Esophagus squamous epithelium (tissue), 5 donors: ENCODE measurements at places on chromosomes 3 and 15.

DNA sequence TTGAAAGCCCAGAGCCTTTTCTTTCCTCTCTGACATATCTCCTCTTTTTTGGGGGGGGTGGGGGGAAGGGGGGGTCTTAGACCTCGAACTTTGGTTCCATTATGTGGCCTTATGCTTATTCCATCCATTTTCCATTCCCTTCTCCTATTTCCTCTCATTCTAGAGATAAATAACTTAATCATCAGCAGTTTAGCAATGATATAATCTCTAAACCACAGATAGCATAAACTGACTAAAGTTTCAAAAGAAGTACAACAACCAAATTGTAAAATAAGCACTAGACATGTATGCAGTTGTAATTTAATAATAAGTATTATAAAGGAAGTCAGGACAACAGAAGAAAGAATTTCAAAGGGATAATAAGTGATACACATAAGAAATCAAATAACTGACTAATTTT is 64.5 kb downstream of the AQR start:
- no peak for DNase-seq

DNA sequence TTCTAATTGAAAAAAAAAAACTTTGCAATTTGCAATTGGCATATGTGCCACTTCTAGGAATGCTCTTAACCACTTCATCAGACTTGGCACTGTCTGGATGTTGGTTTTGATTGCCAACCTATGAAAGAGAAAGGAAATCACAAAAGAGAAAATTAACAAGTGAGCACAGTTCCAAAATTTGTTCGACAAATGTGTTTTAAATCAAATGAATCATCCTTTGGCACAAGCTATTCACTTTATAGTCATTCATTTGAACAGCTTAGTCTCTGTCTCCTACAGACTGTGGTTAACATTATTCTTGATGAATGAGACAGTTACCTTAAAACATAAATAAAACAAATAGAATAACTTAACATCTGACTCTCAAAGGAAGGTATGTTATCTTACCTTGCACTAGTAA is 265.0 kb downstream of the EPHA3 start:
- DNase-seq: no peak

DNA sequence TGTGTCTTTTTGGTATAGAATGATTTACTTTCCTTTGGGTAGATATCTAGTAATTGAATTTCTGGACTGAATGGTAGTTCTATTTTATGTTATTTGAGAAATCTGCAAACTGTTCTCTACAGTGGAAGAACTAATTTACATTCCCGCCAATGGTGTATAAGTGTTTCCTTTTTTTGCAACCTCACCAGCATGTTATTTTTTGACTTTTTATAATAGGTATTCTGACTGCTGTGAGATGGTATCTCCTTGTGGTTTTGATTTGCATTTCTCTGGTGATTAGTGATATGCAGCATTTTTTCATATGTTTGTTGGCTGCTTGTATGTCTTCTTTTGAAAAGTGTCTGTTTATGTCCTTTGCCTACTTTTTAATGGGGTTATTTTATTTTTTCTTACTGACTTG is 607.2 kb downstream of the OTOL1 start:
- DNase-seq: no peak

DNA sequence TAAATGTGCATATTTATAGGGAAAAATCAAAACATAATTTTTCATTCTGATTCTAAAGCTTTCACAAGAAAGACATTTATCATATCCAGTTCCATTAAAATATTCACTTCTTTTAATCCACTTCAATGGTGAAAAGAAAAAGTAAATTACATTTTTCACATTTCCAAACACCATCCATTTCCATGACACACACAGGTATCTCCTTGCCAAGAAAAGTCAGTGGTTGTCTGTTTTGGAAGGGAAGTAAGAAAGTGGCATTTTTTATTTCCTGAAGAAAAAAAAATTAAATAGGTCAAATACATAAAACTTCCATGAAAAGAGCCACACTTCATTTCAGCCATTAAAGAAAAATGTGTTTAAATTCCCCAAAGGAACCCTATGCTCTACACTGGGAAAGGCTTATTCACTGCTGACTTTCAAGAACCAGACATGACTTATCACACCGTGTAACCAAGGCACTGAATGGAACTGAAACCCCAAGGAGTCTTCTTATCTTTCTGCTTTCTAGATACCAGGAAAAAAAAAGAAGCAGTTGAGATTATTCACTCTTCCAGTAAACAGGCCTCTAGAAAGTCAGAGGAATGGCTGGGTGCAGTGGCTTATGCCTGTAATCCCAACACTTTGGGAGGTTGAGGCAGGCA is 44.5 kb downstream of the OSBPL10 start:
- no peak for DNase-seq

DNA sequence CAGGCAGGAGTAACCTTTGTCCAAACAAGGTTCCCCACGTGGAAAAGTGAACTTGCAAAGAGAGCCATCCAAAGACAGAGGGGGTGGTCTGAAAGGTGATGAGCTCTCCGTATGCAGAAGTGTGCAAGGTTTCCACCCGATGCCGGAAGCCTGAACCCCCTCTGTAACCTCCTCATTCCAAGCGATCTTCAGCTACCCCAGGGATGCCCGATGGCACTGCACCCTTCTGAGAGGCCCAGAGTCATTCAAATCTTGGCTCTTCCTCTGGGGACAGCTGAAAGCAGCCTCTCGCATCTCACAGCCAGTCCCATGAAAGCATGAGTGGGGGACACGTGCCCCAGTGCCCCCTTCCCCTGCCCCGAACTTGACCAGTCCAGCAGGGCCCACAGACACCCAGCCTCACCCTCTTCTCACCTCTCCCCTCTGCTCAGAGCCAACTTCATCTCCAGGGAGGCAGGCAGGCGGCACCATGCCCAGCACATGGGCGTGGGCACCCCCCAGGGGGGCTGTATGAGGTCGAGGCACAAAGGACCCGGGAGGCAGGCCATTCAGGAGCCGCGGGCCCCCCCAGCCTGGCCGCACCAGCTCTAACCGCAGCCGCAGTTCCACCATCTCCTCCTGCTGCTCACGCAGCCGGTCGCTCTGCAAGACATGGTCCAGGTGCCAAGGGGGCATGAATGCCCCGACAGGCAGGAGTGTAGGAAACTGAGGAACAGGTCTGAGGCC is 8.7 kb downstream of the KIF7 start:
- DNase-seq: no peak

DNA sequence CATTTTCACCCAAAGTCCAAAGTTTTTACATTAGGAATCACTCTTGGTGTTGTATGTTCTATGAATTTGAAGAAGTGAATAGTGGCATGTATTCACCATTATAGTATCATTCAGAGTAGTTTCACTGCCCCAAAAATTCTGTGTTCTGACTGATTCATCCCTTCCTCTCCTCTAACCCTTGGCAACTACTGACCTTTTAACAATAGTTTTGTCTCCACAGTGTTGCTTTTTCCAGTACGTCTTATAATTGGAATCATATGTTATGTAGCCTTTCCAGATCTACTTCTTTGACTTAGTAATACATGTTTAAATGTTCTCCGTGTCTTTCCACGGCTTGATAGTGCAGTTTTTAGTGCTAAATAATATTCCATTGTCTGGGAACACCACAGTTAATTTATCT is 379.0 kb upstream of the SGO1 start:
- no peak for DNase-seq

DNA sequence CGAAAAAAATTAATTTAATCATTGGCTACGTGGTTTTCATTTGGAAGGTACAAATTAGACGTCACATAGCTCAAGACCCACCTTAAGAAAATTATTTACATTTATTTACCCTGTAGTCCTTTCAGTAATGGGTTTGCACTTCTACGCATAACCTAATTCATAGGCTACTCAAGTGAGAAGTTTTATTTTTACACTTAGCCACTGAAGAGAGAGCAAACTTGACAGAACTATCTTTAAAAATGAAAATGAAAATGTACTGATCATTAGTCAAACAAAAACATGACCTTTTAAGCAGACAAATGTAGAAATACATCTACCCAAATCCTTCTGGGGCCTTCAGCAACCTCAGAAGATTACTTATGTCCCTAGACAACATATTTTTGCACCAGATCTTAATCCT is 269.4 kb upstream of the TTC14 start:
- DNase-seq: no peak

GRCh38 chr3:75192146-75192616 is 471.9 kb upstream of the FRG2C start:
- no peak for DNase-seq

GRCh38 chr15:99514306-99514705 is 51.5 kb upstream of the MEF2A start:
- DNase-seq: no peak

DNA sequence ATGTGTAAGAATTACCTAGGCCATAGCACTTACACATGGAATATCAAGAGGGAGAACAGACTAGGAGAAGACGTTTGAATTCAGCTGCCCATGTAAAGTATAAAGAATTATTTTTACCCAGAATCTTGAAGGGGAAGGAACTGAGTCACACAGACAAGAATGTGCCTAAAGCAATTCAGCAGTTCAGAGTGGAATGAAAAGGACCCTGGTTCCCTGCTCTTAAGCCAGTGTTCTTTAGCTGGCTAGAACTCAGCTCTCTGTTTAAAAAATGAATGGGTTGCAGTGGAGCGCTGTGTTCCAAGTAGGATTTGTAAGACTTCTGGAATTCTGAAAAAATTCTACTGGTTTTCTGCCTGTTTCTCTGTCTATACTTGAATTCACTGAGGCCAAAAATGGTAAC is 440.2 kb downstream of the LPP start:
- DNase-seq: no peak

DNA sequence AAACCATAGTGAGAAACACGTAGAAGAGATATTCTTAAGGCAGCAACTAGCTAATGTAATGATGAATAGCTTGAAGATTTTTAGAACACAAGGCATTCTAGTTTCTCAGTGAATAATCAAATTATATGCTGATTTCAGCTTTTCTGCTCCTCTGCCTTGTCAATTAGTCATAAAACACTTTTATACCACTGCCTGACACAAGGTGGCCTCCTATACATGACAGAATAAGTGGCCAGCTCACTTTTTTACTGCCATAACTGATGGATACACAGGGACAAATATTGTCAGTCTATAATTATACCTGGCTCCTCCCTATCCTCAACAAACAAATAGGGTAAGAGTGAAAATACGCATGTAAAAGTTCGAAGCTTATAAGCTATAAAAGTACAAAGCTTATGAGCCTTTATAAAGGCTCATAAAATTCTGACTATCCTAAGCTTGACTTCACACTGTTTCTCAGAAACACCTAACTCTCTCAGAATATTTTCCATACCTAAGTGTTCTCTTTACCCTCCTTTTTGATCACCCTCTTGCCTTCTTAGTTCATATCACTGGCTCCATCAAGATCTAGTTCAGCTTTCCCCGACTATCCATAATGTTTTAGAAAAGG is 81.6 kb downstream of the HERC1 start:
- no peak for DNase-seq

GRCh38 chr3:16264174-16264707 is 502 bp downstream of the DPH3 start:
- no peak for DNase-seq

DNA sequence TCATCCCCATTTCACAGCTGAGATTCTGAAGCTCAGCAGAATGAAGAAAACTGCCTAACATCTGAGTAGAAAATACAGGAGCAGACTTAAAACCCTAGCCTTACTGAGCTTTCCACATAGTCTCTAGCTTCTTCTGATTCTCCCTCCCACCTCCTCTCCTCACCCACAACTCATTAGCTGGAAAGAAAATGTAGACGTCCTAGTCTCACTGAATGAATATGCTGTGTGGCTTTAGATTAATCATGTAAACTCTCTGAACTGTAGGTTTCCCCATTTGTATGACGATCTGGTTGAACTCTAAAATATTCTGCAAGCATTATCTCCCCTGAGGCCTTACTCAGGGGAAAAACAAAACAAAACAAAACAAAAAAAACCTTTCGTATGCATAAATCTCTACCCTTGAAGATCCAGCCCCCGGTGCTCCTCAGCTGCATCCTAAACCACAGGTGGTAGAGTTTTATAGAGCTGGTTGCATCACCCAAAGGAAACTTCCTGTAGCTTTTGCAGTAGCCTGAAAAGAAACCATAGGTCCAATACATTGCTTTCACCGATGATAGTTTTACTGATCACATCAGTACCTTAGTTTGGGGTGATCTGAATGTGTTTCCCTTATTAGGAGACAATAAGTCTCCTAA is 40.6 kb downstream of the FOXB1 start:
- no peak for DNase-seq

DNA sequence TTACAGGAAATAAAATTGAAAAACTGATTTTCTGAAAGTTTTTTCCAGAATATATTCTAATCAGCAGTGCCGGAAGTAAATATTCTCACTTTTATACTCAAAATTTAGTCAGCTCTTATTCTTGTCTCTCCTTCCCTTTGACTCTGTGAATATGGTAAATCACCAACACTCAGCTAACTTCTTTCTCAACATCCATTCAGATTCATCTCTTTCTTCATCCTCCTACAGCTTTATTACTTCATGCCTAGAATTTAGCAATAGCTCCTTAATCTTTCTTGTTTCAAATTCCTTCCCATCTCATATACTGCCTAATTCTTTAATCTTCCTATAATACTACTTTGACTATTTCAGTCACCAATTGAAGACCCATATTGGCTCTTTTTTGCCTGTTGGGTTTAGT is 67.9 kb downstream of the FGF7 start:
- DNase-seq: no peak

- no peak for DNase-seq
Observed at GRCh38 chr15:93036951-93037819, 51.8 kb downstream of the RGMA start.

- DNase-seq: no peak
Observed at GRCh38 chr3:30747771-30748281, 141.4 kb downstream of the TGFBR2 start.

DNA sequence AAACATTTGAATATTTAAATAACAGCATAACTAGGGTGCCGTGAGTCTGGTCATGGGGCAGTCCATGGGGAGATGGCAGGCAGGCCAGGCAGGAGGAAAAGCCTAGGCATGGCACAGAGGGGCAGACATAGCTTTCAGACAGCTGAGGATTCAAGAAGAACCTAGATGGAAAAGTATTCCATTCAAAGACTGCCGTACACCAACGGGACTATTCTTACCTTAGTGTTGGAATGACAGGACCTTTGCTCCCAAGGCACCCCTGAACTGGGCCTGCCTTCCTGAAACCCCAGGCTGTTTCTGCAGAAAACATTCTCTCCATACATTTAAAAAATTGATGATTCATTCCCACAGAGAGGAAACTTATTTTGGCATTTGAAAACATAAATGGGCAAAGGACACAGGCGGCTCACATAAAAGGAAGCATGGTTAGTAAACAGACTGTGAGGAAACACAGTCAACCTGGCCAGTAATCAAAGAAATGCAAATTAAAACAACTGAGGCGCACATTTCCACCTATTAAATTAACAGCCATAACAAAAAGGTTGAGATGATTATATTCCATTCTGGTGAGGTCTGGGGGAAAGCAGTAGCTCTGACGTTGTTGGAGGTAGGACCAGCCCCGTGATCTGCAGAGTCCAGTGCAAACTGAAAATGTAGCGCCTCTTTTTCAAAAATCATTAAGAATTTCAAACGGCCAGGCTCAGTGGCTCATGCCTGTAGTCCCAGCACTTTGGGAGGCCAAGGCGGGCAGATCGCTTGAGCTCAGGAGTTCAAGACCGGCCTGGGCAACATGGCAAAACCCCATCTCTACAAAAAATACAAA is 71.3 kb upstream of the SMAD3 start:
- DNase-seq: no peak
